Stimulated activated CD8-positive, alpha-beta memory T cell treated with anti-CD3 and anti-CD28 coated beads, Interleukin-15, amount 100 ng/mL, for 1 hour (primary cell): ENCODE measurements at places on chromosomes 5 and 9.

DNA sequence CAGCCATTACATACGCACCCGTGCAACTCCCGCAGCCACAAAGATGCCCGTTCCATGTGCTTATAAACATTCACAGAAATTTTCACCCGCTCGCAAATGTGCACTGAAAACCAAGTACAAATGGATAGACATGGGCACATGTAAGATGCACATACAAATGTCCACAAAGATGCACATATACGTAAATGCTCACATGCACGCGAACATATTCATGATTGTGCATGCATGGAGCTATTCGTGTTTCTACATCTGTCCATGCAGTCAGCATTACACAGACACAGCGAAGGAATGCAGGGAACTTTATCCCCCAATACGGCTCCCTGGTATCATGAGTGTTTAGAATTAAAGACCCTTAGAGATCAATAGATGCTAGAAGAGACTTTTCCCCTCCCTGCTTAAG, 58.4 kb downstream of the C9orf50 start:
- DNase-seq, result no peak

DNA sequence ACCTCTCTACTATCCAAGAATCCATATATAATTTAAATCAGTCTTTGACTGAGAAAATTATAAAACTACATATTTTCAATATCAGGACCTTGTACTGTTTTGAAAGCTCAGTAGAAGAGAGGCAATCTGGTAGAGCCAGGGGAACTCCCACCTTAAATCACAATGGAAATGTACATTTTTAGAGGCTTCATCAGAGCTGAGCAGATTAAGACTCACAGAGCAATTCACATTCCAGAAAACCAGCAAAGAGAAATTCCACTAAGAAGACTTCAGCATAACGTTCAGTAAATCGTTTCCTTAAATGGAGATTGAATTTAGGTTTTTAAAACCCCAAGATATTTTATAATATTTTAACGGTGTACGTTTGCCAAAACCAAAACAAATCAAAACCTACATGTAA, 227.8 kb upstream of the TRPM3 start:
- DNase-seq, result no peak

- DNase-seq, result no peak
Measured at GRCh38 chr5:26060212-26060611, 978.2 kb downstream of the CDH9 start.

DNA sequence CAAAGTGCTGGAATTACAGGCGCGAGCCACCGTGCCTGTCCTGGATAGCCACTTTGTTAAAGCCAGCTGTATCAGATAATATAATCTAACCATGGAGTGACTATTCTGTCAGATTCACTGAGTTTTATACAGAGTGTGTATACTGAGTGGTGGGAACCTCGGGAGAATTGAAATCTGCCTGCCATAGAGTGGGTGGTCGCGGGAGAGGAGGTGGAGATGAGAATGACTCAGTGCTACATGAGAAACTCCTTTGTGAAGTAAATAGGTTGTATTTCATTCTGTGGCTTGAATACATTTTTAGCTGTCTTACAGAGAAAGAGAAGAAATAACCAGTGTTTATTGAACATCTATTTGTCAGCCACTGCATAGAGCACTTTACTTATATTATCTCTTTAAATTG, 26.4 kb downstream of the ATP6V0E1 start:
- DNase-seq, result no peak

DNA sequence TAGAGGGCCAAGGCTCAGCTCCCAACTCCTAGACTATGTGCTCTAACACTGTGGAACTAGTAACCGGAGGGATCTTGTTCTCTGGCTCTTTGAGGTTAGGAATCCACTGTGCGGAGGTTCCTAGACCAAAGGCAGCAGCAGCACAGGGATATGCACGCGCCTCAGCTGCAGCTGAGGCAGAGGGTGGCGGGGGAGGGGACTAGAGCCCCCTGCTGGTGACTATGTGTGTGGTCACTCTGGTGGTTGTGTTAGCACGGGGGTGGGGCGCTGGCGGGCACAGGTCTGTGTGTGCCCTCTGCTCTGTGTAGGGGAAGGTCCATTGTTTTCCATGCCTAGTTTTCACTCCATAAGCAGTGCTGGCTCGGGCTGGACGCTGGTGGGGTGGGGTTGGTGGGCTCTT, 458.0 kb upstream of the IZUMO3 start:
- DNase-seq, result no peak

DNA sequence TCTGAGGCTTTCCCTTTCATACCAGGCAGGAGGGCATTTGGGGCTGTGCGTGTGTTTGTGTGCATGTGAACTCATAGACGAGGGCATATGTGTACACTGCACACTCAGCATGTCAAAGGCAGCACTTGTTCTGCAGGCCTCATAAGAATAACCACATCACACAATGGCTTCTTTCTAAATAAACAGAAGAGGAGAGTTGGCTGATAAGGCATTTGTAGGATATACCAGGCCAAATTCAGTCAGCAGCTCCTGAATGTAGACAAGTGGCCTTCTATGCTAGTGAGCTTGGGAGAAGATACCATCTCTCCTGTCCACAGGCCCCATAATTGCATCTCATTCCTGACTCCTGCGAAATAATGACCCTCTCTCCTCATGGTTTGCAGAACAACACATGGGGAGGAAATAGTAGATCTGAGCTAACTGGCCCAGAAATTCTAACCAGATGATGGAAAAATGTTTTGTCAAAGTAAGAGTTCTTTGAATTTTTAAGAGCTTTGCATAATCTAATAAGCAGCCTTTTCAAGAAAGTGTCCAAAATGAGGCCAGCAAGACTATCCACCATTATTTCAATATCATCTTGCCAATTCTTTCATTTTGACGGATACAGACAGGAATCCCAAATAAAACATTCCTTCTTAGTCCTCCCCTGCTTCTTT, 60.5 kb upstream of the GAS1 start:
- no peak for DNase-seq

GRCh38 chr9:114653556-114654159, 3.9 kb downstream of the TEX53 start:
- DNase-seq, result peak; percentile 81

GRCh38 chr5:119017994-119018393, 29.6 kb upstream of the DTWD2 start:
- no peak for DNase-seq

GRCh38 chr5:138722544-138723177, 30.6 kb upstream of the CTNNA1 start:
- DNase-seq, result no peak

- no peak for DNase-seq
Measured at GRCh38 chr5:91146905-91147600, 236.1 kb downstream of the ARRDC3 start.

DNA sequence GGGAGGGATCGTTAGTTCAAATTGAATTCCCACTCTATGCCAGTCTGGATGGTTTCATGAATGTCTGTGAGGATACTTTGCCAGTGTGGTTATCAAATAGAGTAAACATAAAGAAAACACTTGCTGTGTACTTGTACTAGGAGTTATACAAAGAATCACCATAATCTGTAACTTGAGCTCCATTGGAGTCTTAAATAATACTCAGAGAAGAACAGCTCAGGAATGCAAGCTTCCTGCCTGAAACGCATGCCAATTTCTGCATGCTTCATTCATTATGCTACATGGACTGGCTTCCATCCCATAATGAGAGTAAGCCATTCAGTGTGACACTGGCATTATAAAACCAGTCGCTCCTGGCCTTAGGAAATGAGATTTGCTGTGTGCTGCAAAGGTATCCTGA, 351.4 kb downstream of the SEMA5A start:
- no peak for DNase-seq

- no peak for DNase-seq
Measured at GRCh38 chr9:69254223-69254622, 70.8 kb upstream of the ENTREP1 start.

- no peak for DNase-seq
Measured at GRCh38 chr5:53884844-53885243, 324.4 kb downstream of the NDUFS4 start.

DNA sequence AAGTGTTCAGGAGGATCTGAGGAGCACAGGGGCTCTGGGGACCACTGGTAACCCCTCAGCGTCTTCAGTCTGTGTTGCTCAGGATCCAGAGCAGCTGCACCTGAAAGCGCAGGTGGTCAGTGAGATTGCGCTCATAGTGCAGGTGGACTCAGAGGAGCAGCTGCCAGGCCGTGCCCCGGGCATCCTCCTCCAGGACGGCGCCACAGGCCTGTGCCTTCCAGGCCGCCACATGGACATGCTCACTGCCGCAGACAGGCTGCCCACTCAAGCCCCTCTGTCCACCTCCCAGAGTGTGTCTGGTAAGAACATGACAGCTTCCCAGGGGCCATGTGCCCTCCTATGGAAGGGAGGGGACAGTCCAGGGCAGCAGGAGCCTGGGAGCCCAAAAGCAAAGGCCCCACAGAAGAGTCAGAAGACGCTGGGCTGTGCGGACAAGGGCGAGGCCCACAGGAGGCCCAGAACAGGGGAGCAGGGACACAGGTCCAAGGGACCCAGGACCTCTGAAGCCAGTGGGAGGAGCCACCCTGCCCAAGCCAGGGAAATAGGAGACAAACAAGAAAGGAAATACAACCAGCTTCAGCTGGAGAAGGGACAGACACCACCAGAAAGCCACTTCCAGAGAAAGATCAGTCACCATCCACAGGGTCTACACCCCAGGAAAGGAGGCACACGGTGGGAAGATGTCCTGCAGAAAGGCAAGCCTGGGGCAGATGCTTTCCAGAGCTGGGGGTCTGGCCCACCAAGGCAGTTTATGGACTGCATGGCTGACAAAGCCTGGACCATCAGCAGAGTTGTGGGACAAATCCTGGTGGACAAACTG, 5.2 kb downstream of the SPATA31E1 start:
- no peak for DNase-seq

DNA sequence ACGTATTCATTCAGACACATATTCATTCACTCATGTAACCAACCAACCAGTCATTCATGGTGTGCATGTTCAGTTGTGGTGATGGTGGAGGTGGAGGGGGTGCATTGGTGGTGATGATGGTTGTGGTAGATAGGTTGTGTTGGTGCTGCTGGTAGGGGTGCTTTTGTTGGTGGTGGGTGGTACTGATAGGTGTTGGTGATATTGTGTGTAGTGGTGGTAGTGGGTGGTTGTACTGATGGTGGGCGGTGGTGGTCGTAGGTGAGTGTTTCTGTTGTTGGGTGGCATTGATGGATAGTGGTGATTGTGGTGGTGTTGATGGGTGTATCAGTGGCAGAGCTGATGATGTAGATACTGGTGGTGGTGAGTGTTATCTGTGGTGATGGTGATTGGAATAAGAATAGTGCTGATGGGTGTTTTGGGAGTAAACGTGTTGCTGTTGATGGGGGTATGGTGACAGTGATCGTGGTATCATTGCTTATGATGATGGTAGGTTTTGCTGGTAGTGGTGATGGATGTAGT, 59.8 kb upstream of the SHB start:
- no peak for DNase-seq

DNA sequence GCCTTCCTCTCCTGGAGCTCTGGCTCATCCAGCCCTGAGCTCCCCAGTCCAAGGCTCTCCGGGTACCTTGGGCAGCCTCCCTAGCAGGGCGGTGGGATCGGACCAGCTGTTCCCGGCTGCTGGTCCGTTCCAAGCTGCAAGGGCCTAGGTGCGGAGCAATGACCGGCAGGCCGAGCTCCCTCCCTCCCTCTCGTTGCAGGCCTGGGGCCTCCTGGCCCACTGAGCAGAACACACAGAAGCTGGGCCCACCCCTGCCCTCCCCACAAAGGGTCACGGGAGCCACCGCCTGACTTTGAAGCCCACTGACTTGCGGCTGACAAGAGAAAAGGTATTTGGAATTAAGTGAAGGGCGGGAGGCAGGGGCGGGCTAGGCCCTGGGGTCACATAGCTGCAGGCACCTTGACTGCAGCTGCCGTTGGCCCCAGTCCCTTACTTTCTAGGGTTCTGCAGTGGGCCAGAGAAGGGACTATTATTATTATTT, 104.7 kb upstream of the IER5L start:
- no peak for DNase-seq

- no peak for DNase-seq
Measured at GRCh38 chr9:1014640-1015039, 35.5 kb upstream of the DMRT2 start.

DNA sequence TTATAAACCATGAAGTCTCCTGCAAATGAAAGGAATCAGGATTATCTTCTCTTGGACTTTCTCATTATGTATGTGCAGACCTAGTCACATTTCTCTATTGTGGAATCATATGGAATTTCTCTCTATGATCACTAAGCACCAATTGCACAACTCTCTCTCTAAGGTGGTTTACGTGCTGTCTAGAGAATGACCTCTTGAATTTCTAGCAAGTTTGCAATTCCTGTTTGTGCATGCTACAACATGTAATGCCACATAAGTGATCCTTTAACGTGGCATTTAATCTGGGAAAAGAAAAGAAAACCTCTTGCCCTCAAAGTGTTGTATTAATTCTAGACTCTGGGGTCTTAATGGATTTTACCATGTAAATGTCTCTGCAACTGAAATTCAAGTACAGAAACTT, 5.0 kb upstream of the PPP2R2B start:
- no peak for DNase-seq

- no peak for DNase-seq
Measured at GRCh38 chr9:79006546-79006945, 565.2 kb upstream of the TLE4 start.

DNA sequence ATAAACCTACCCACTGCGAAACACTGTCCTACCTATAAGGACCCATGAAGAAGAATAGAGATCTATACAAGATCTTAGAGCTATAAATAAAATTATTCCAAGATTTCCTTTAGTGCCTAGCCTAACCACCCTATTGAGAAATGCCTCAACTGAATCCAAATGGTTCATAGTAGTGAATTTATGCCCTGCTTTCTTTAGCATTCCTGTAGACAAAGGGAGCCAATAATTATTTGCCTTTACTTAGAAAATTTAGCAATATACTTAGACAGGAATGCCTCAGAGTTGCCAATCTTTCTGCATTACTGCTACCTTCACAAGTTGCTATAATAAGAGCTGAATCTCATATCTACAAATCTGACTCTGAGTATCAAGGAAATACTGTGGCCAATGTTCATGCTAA, 62.6 kb downstream of the PUM3 start:
- DNase-seq, result no peak

DNA sequence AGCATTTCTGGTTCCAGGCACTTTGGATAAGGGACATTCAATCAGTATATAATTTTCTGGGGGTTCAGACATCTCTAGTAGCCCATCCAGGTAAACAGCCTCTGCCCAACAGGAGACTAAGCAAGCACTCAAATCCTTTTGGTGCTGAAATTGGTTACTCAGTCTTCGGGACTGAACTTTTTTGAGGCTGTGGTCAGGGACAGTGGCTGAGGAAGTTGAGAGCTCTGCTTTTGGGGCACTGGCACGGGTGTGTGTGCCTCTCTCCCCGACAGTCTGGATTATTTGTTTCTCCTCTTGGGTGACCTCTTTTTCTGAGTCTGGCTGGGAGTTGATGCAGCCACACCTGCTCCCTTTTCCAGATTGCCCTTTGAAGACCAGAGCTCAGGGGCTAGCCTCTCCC, 47.6 kb downstream of the ACER2 start:
- DNase-seq, result no peak

- no peak for DNase-seq
Measured at GRCh38 chr5:110932755-110933488, 138.6 kb upstream of the TSLP start.
